ENCODE measurements at places on chromosomes 6 and 20.

- no peak for DNase-seq
These were observed 28.4 kb downstream of the WRNIP1 start for GRCh38 chr6:2793534-2794151.

GRCh38 chr6:69390125-69390524 is 406.7 kb downstream of the LMBRD1 start:
- DNase-seq, result no peak

DNA sequence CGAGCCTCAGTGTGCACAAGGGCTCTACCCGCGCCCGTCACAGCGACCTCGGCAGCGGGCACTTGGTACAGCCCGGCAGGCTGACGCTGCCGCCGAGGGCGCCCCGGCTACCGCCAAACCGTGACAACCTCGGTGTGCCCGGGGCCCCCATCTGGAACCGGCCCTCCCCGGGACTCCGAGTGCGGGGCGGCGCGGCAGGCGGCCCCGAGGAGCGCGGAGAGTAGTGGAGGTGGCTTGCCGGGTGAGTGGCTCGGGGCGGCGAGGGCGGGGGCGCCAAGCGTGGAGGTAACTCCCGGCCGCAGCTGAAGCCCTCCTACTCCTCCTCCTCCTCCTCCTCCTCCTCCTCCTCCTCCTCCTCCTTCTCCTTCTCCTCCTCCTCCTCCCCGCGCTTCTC is at the start of gene ISM1:
ISM1 (plus strand) TSS at position 371 of the 394 bp plus-strand sequence. CDS start 503 bp downstream, outside the sequence.
- DNase-seq, result no peak

GRCh38 chr6:7777074-7777473 is 51.2 kb downstream of the BMP6 start:
- DNase-seq, result no peak

DNA sequence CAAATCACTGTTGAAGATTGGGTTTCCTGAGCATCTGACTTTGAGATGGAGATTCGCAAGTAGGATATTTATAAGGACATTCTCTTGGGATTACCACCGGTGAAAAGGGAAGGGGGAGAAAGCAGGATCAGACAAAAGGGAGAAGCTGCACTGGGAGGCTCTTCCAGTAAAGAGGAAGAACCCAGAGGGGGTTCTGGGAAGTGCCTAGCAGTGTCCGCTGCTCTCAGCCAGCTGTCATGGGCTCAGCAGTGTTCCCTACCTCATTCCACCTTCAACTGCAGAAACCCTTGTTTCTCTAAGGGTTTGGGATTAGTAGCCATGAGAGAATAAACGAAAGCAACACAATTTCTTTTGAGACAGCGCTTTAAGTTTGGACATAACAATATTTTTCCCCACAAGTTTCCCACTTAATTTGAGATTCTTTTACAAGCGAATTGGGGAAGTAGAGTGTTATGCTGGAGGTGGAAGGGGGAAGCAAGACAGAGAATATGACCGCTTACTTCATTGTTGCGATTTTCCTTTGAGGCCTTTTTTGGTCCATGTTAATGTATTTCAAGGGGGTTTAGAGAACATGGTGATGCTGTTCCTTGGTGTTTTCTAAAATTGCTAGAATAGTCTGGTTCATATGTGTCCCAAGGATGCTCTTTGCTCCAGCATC is 154.5 kb upstream of the SCGN start:
- no peak for DNase-seq

- peak; percentile 95 for DNase-seq
These were observed 30.8 kb downstream of the AGPAT4 start for GRCh38 chr6:161242779-161243693.

DNA sequence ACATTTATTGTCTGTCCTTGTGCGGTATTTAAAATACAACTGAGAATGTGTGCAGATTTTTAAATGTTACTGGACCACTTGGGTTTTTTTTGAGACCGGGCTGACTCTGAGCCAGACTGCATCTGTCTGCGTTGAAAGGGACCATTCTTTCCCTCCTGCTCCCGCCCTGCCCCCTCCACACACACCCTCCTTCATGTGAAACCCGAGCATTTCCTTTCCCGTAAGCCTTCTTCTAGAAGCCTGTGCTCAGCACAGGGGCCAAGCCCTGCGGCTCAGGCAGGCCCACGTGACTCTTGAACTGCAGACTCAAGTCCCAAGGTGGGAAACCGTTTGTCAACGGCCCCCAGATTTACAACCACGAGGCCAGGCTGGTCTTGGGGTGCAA is 82.7 kb upstream of the FOXC1 start:
- DNase-seq, result peak; percentile 42
